ENCODE measurements at places on chromosomes 7 and 10.

DNA sequence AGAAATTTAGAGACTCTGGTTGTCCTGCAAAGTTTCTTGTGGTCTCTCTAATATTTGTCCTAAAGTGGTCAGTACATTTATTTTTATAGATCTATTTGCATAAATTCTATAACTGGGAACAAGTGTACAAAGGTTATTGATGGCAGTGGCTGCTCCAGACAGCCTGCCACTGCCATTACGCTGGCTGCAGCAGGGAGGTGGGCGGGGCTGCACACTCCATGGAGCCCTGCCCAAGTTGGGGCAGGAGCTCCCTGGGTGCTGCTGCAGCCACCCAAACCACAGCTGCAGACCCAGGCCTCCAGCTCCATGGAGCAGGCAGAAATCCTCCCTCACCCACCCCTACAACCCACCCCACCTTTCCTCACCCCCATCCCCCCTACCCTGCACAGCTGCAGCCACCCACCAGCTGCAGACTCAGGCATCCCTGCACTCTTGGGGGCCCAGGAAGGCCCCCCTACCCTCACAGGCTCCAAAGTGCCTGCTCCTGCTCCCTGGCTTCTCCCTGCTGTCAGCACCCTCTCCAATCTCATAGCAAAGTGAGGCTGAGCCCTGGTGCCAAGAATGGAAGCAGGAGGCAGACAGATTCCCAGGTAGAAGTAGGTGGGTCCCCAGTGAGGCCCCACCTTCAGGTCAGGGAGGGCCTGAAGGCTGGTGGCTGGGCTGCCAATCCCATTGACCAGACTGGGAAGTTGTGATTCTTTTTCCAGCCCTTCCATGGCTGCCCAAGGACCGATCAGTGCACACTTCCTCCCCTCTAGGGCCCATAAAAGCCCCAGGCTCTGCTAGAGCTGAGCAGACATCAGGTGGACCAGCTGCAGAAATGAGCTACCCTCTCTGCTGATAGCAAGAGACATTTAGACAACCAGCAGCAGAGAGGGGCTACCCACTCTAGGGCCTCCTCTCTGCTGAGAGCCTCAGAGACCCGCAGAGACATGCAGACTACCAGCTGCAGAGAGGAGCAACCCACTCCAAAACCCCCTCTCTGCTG, 4.8 kb upstream of the CYP3A43 start:
- no peak for DNase-seq

GRCh38 chr7:115274-115911, 77.0 kb upstream of the FAM20C start:
- DNase-seq = no peak

GRCh38 chr7:117088623-117089194, 135.4 kb downstream of the ST7 start:
- DNase-seq = no peak

DNA sequence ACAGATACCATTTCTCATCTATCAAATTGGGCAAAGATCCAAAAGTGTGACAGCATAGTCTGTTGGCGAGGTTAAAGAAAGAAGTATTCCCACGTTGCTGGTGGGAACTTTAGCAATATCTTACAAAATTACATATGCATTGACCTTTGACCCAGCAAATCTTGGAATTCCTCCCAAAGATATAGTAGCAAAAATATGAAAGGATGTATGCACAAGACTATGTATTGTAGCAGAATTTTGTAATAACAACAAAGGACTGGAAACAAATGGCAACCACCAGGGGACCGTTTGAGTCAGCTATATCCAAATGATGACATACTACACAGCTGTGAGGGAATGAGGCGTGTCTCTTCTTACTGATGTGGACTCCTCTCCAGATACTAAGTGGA, 50.2 kb downstream of the KCNH2 start:
- DNase-seq = no peak

GRCh38 chr7:129652914-129653313, 41.4 kb downstream of the NRF1 start:
- DNase-seq = no peak

DNA sequence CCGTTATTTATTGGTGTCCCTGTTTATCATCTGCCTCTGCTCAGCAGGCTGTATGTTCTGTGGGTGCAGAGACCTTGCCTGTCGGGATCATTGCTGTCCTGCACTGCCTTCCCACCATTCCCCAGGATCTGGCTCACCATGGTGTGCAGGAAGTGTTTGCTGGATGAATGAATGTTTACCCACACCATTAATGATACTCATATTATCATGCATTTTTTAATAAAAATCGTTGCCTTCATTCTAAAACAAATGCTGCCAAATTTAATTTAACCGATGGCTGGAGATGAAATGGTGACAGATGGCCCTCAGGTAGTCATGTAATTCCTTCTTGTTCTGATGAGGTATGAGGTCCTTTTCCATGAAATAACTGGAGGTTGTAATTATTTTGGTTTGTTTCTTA, 22.5 kb downstream of the PLPP4 start:
- no peak for DNase-seq

GRCh38 chr10:77320971-77321471, 316.6 kb downstream of the KCNMA1 start:
- no peak for DNase-seq

DNA sequence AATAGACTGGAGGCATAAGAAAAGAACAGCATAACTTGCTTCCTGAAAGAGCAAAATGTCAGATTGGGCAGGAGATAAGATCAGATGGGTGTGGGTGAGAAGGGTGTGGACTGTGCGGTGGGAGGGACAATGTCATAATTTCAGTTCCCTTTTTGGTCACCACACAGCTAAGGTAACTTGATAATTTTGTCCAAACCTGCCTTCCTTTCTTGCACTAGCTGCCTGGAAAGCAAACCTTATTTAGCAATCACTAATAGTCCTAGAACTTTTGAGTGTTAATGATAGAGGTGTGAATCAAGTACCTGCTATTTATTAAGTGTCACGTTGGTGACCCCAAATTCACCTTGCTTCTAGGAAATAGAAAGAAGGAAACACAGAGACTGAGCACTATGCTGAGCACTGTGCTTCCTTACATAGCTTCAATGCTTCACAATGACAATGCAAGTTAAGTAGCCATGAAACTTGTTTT, 72.4 kb upstream of the SP4 start:
- DNase-seq = no peak

DNA sequence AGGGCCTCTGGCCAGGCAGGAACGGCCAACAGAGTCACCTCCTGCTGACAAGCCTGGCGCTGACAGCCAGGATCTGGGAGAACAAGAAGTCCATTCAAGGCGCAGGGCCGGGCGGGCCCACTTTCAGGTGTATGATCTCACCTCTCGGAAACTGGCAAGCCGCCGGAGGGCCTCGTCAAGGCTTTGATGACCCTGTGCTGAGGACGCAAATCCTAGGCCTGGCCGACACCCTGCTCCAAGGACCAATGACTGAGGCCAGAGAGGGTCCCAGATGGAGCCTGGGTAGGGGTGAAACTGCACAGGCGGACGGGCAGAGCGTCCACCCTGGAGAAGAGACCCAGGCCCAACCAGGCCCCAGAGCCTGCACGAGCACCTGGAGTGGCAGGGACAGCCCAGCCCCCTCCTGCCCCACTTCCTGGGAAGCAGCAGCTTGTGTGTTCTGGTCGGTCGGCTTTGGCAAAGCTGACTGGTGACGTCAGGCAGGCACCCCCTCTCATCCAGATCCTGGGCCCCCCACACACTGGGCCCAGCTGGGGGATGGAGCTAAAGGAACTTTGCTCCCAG, 30.6 kb downstream of the MYL10 start:
- peak; percentile 67 for DNase-seq

- no peak for DNase-seq
Observed at GRCh38 chr7:1136841-1137516, 23.0 kb downstream of the ZFAND2A start.

- DNase-seq = no peak
Observed at GRCh38 chr10:1434912-1435692, 302.2 kb downstream of the ADARB2 start.

DNA sequence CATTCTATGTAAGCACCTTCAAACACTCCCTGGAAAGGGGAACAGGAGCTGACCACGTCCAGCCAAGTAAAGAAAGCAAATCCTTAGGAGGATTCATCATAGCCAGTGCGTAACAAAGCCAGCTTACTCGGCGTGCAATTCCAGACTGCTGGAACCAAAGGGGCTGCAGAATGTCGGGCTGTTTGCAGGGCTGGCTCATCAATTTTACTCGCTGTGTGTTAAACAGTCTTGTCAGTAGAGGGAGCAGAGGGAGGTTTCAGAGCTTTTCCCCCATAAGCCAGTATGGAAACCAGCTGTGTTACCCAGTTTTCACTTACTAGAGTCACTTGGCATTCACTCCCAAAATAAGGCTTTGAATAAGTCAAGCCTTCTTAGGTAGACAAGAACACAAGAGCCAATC, 127.1 kb downstream of the KMT2E start:
- no peak for DNase-seq

DNA sequence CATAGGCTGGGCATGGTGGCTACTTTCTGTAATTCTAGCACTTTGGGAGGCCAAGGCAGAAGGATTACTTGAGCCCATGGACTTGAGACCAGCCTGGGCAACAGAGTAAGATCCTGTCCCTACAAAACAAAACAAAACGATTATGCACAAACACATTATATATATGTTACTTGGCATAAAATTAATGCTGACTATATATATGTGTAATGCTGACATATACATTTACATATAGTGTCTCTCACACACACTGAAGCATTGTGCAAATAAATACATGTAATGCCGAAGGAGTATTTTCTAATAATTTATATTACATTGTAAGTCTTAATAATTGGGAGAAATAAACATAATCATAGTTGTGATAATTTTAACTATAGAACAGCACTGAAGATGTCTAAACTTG, 621.8 kb upstream of the ZNF722 start:
- DNase-seq = no peak

GRCh38 chr10:78806681-78807221, 262.0 kb upstream of the ZMIZ1 start:
- DNase-seq = no peak

GRCh38 chr10:94777886-94778458, 15.5 kb downstream of the CYP2C19 start:
- DNase-seq = no peak

- DNase-seq = no peak
Observed at GRCh38 chr10:101452593-101452992, 98.6 kb downstream of the BTRC start.

DNA sequence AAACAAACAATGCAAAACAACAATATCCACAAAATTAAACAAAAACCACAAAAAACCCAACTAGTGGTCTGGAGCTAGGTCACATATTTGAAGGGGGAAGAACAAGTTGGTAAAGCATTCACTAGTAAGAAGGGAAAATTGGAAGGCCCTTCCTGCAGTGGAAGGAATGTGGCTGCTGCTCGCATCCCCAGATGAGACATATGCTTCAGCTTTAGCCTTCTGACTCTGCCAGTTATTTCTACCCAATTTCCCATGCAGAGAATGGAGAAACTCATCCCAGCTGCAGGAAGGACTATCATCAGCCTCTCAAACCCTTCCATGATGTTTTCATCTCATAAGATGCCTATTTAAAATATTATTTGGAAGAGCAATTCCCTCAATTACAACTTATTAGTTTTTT, 176.6 kb downstream of the BMPER start:
- no peak for DNase-seq

DNA sequence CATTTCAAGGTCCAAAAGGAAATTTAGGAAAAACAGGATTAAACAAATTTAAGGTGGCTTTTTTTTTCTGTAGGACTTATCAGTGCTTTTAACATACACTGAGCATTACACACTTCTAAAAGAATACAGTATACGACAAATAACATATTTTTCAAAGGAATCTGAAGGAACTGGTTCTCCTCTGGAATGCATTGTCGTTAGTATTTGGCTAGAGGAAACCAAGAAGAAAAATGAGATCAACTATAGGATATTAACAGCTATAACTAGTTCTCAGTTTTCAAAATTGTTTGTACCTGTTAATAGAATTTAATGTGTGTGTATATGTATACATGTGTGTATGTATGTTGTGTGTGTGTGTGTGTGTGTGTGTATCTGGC, 50.1 kb upstream of the ADAM12 start:
- DNase-seq = no peak

DNA sequence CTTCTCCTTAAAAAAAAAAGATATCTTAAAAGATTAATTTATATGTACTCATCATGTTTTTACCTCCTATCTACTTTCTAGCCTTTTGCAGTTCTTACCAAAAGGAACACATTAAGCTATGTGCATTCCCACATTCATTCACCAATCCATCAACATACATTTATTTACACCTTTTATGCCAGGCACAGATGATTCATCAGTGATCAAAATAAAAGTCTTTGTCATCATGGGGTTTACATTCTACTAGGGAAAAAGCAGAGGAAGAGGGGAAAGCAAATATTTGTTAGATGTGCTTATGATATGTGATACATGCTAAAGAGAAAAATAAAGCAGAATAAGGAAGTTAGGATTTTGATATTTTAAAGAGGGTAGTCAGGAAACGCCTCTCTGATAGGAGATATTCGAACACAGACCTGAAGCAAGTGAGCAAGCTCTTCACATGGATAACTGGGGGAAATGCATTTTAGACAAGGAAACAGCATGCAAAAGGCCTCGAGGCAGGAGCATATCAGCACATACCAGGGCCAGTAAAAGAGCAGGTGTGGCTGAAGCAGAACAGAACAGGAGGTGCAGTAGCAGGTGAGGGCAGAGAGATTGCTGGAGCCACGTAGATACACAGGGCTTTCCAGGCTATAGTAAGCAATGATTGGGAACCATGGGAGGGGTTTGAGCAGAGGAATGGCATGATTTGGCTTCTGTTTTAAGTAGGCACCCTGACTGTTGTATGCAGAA, 67.4 kb downstream of the REEP3 start:
- no peak for DNase-seq

GRCh38 chr10:51867956-51868355, 168.6 kb upstream of the CSTF2T start:
- DNase-seq = no peak

DNA sequence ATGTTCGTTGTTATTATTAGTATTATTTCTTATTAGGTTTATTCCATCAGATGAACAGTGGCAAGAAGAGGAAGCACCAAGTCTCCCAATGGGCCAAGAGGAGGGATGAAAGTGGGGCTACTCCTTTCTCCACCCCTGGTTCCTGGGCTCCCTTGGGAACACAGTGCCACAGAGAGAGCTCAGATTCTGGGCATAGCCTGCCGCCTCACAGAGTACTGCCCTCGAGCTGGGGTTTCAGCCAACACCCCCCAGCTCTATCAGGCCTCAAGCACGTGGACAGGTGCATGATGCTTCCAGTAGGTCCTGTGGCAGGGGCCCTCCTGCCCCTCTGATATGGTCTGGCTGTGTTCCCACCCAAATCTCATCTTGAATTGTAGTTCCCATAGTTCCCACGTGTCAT, 103.6 kb upstream of the RNF32 start:
- no peak for DNase-seq

GRCh38 chr7:70492625-70493024, 639.3 kb upstream of the GALNT17 start:
- no peak for DNase-seq

DNA sequence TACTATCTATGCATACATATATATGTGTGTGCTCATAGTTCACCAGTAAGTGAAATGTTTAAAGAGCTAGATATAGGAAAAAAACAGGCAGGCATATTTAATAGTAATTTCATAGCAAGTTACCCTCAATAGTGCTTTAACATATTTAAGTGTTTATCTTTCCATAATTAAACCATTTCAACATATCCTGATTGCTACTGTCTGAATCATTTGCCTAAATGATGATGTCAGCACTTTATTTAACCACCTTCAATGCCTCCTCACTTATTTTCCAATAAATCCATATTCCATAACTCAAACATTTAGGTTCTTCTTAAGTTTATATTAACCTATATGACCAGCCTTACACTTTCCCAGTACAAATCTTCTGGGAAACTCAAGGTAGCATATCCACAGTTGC, 601.1 kb downstream of the ARL4A start:
- DNase-seq = no peak

- no peak for DNase-seq
Observed at GRCh38 chr7:39676346-39676745, 53.0 kb downstream of the RALA start.

Data from breast epithelium (tissue), 4 donors.